ENCODE measurements at places on chromosomes 13 and 19. TPM values are rescaled to one million over a fixed set of nuclear protein-coding genes. Genes with fewer than 3 reads are reported as not detected.

The MYO1F gene
- total RNA-seq = 6.8 TPM

The HIPK4 gene
- not detected for total RNA-seq

The KASH5 gene
- not detected for total RNA-seq

The ZNF580 gene
- 22.5 TPM for total RNA-seq

The CYP4F2 gene
- total RNA-seq = not detected

The PGLYRP1 gene
- total RNA-seq = not detected

The STK11 gene
- total RNA-seq = 45.8 TPM
